ENCODE measurements at places on chromosomes 13 and 19.

DNA sequence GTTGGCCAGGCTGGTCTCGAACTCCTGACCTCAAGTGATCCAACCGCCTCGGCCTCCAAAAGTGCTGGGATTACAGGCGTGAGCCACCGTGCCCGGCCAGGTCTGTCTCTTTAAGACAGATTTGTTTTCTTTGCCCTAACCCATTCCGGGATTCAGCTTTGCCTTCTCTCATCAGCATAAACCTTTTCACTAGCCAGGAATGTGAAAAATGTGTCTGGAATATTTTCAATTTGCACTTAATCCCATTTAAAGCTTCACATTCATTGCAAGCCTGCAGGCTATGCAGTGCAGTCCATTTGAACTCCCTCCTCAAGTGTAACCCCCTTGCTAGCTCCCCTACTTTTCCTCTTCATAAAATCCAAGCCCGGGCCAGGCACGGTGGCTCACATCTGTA lies 880 bp upstream of the TMEM160 start:
- DNase-seq, result no peak

DNA sequence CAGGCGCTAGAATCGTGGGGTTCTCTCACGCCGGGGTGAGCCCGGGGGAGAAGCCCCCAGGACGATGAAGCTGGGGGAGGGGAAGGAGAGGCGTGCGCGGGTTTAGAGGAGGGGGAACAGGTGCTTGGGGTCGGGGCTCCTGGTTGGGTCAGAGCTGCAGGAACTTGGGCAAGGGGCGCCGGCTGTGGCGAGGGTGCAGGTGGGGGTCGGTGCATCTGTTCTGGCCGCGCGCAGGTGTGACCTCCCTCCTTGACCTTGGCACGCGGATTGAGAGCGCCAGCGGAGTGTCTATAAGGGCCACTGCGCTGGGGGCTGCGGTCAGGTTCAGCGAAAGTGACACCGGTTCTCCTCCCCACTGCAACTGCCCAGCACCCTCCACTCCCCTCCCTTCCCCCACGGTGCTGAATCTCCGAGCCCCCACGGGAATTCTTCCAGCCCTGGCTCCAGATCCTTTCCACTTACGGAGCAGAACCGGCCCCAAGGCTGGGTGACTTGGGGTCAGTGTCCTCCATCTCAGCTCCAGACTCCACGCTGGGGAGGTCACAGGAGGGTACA lies 618 bp downstream of the TMEM38A start:
- no peak for DNase-seq

GRCh38 chr13:27466513-27466912 lies 16.1 kb upstream of the MTIF3 start:
- DNase-seq, result no peak

GRCh38 chr13:45240143-45240542 lies 39.3 kb upstream of the KCTD4 start:
- DNase-seq, result no peak

DNA sequence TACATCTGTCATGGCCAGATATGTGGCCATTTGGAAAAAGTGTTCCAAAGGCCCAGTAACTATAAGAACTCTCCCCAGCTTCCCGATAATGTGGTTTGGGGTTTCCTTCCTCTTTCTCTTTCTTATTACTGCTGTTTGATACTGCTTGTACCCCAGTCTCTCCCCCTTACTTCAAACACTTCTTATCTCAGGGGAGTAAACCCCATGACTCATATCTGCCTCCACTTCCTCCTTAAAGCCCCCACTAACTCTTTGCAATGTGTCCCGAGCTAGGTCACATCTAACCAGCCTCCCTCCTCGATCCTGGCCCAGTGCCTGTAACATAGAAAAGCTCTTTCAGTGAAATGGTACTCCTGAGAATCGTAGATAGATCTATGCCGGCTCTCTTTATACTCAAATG lies 82.4 kb upstream of the STARD13 start:
- DNase-seq, result no peak

GRCh38 chr19:3053218-3053621 lies 9.1 kb downstream of the TLE5 start:
- DNase-seq, result no peak

All from CD4-positive, alpha-beta T cell treated with Interleukin-6 at 100 ng/mL for 8 hours (primary cell).